Lower lobe of right lung (tissue), 2 donors: ENCODE measurements at places on chromosomes 6 and 20.

GRCh38 chr6:167398214-167399050 lies 73.5 kb downstream of the TTLL2 start:
- H3K27ac ChIP-seq, result no peak overlapping the region
- H3K36me3 ChIP-seq, result no peaks in the 10 kb centered on the region
- H3K4me3 ChIP-seq, result no peak overlapping the region
- DNase-seq, result no peak

- H3K36me3 ChIP-seq, result peaks cover 28% of the 10 kb centered on the region
- peaks cover 49% of the 10 kb centered on the region for H3K4me1 ChIP-seq
- H3K4me3 ChIP-seq, result no peak overlapping the region
- no peaks in the 10 kb centered on the region for H3K27me3 ChIP-seq
- DNase-seq, result no peak
These were observed 12.4 kb downstream of the PKIG start for GRCh38 chr20:44594730-44595129.

DNA sequence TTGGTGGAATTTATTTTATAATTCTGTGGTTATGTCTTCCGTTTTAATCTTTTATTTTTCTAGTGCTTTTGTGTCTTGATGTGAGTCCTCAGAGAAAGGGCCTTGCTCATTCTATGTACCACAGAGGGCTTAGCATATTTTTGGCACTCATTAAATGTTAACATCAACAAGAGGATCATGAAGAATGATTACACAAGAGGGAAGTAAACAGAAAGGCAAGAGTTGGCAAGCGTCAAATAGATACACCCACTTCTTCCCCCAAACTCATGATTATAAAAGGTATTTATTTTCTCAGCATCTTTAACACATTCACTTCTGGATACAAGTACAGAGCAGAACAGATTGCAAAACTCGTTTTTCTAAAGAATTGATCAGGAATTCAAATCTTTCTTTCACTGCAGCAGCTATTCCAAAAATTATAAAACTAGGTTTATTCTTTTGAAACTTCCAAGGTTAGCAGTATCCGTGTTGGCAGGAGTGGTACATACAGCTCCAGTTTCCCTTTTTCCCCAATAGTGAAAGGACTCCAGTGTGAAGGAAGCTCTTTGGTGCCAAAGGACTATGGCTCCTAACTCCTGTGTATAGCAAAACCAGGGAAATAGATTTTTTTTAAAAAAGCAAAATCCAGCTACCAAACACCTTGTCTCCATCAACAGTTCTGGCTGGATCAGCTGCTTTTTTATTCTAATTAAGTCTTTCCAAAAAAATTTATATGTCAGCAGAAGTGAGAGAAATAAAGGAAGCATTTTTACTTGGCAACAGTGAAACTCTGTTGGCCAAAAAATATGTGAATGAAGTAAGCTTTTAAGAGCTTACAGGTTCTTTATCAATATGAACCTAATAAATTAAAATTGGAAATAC lies 221.9 kb downstream of the ADGRG6 start:
- peaks cover 17% of the 10 kb centered on the region for H3K4me1 ChIP-seq
- DNase-seq, result no peak
- no peaks in the 10 kb centered on the region for H3K36me3 ChIP-seq
- no peak overlapping the region for H3K4me3 ChIP-seq
- no peaks in the 10 kb centered on the region for H3K27me3 ChIP-seq

GRCh38 chr6:6633898-6634734 lies 45.6 kb downstream of the LY86 start:
- no peak for DNase-seq
- H3K27me3 ChIP-seq, result no peaks in the 10 kb centered on the region
- no peak overlapping the region for H3K4me3 ChIP-seq
- peaks cover 7% of the 10 kb centered on the region for H3K4me1 ChIP-seq
- no peak overlapping the region for H3K27ac ChIP-seq
- H3K36me3 ChIP-seq, result no peaks in the 10 kb centered on the region

DNA sequence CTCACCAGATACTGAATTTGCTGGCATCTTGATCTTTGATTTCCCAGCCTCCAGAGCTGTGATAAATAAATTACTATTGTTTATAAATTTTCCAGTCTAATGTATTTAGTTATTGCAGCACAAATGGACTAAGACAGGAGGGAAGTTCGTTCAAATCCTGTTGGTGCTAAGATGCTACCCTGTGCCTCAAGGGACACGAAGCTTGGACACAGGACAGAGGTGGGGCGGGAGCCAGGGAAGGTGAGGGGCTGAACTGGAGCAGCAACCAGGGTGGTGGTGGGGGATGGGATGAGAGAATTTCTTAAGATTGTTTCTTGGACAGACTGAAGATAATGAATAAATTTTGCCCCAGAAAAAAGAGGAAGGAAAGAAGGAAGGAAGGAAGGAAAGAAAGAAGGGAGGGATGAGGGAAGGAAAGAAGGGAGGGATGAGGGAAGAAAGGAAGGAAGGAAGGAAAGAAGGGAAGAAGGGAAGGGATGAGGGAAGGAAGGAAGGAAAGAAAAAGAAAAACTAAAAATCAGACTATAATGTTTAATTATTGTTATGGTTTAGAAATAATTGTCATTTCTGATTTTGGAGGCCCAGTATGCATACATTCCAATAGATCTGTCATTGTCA lies 127.2 kb downstream of the CDC5L start:
- H3K4me3 ChIP-seq, result no peak overlapping the region
- DNase-seq, result no peak
- no peak overlapping the region for H3K27ac ChIP-seq
- H3K27me3 ChIP-seq, result no peaks in the 10 kb centered on the region
- H3K4me1 ChIP-seq, result no peaks in the 10 kb centered on the region

DNA sequence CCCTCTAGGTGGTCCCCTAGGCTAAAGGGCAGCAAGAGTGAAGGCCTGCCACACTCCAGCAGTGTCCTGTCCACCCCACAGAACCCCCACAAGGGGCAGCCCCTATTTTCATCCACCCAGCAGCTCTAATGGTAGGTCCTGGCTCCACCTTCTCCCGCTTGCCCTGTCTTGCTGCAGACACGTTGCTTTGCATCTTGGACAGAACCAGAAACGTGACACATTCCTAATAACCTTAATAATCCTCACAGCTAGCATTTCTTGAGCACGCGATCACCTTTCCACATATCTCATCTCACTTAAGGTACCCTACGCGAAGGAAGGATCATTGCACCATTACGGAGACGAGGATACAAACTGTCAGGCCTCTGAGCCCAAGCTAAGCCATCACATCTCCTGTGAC lies 11.7 kb upstream of the SLC22A23 start:
- no peaks in the 10 kb centered on the region for H3K36me3 ChIP-seq
- H3K4me1 ChIP-seq, result no peaks in the 10 kb centered on the region
- no peak for DNase-seq
- no peaks in the 10 kb centered on the region for H3K27me3 ChIP-seq

GRCh38 chr6:107390685-107391435 lies 68.5 kb downstream of the PDSS2 start:
- no peak for DNase-seq
- H3K27me3 ChIP-seq, result no peaks in the 10 kb centered on the region
- no peaks in the 10 kb centered on the region for H3K36me3 ChIP-seq
- H3K4me3 ChIP-seq, result no peak overlapping the region
- H3K27ac ChIP-seq, result no peak overlapping the region

- no peaks in the 10 kb centered on the region for H3K36me3 ChIP-seq
- H3K27ac ChIP-seq, result no peak overlapping the region
- no peak overlapping the region for H3K4me3 ChIP-seq
- H3K27me3 ChIP-seq, result no peaks in the 10 kb centered on the region
These were observed 195.6 kb upstream of the CNR1 start for GRCh38 chr6:88361754-88362153.

- no peak overlapping the region for H3K4me3 ChIP-seq
- H3K27me3 ChIP-seq, result no peaks in the 10 kb centered on the region
- H3K4me1 ChIP-seq, result peaks cover 13% of the 10 kb centered on the region
- no peaks in the 10 kb centered on the region for H3K36me3 ChIP-seq
- no peak for DNase-seq
- H3K27ac ChIP-seq, result peak overlapping the region; percentile 56
These were observed 222.6 kb downstream of the BCAS1 start for GRCh38 chr20:53847837-53848170.

DNA sequence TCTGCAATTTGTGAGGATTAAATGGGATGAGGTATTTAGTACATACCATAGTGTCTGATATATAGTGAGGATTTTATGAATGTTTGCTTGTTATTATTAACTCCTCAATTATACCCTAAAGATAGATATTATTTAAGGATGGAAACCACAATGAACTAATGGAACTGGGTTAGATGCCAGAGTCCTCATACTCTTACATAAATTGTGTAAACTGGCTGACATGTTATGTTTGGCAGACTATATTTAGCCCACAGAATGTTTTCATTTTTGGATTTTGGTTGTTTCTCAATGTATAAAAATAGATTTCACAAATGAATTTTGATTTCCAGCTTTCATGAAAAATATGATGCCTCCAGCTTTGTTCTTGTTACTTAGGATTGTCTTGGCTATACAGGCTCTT lies 37.6 kb downstream of the HTR1B start:
- no peak overlapping the region for H3K27ac ChIP-seq
- H3K4me1 ChIP-seq, result no peaks in the 10 kb centered on the region
- no peaks in the 10 kb centered on the region for H3K36me3 ChIP-seq
- no peak for DNase-seq

- H3K36me3 ChIP-seq, result no peaks in the 10 kb centered on the region
- H3K4me3 ChIP-seq, result no peak overlapping the region
- no peak overlapping the region for H3K27ac ChIP-seq
- no peak for DNase-seq
- no peaks in the 10 kb centered on the region for H3K27me3 ChIP-seq
These were observed 224.5 kb downstream of the BCKDHB start for GRCh38 chr6:80330961-80331360.

DNA sequence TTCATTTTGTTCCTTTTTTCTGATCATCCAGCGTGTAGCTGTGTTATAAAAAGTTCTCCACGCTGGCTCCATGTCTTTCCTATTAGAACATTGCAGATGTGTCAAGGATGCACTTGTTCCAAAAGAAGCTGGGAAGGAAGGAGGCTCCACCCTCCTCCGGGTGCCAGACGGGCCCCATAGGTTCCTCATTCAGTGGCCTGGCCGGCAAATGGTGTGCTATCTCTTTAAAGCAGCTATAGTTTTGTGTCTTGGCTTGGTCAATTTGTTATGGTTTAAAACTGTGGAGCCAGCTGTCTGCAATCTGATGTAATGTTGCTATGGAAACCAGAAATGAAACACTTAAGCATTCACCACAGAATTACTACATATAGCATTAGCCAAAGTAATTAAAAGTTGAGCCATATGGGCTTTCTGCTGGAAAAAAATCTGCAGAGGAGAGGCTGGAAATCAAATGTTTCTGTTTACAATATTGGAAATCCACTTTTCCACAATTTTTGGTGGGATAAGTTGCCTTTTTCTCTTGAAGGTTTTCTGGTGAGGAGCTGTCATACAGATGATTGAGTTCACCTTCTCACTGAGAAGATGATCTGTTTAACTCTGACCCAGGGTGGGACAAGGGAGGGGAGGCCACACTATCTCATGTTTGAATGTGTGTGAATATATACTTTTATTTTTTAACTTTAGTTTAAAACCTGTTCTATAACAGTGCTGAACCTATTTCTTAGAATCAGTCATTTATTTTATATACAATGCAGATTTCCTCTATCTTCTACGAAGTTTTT lies 167.4 kb downstream of the SASH1 start:
- peak; percentile 75 for DNase-seq
- no peaks in the 10 kb centered on the region for H3K27me3 ChIP-seq
- H3K36me3 ChIP-seq, result peaks cover under 1% of the 10 kb centered on the region
- H3K27ac ChIP-seq, result peak overlapping the region; percentile 77
- peaks cover 34% of the 10 kb centered on the region for H3K4me1 ChIP-seq

GRCh38 chr6:95882371-95882770 lies 133.4 kb upstream of the FUT9 start:
- no peaks in the 10 kb centered on the region for H3K36me3 ChIP-seq
- DNase-seq, result no peak
- H3K27me3 ChIP-seq, result no peaks in the 10 kb centered on the region

GRCh38 chr6:45684476-45684875 lies 306.7 kb upstream of the SUPT3H start:
- no peak overlapping the region for H3K4me3 ChIP-seq
- H3K36me3 ChIP-seq, result no peaks in the 10 kb centered on the region
- no peak for DNase-seq

GRCh38 chr6:24646771-24647170 lies 780 bp upstream of the KIAA0319 start:
- H3K4me1 ChIP-seq, result no peaks in the 10 kb centered on the region
- H3K27ac ChIP-seq, result no peak overlapping the region
- H3K27me3 ChIP-seq, result peaks cover 26% of the 10 kb centered on the region
- H3K36me3 ChIP-seq, result peaks cover 22% of the 10 kb centered on the region

- H3K4me1 ChIP-seq, result peaks cover 42% of the 10 kb centered on the region
- H3K36me3 ChIP-seq, result no peaks in the 10 kb centered on the region
- peaks cover 5% of the 10 kb centered on the region for H3K27me3 ChIP-seq
- no peak overlapping the region for H3K27ac ChIP-seq
- no peak overlapping the region for H3K4me3 ChIP-seq
- DNase-seq, result no peak
These were observed 66.1 kb downstream of the FAM50B start for GRCh38 chr6:3915076-3915791.

DNA sequence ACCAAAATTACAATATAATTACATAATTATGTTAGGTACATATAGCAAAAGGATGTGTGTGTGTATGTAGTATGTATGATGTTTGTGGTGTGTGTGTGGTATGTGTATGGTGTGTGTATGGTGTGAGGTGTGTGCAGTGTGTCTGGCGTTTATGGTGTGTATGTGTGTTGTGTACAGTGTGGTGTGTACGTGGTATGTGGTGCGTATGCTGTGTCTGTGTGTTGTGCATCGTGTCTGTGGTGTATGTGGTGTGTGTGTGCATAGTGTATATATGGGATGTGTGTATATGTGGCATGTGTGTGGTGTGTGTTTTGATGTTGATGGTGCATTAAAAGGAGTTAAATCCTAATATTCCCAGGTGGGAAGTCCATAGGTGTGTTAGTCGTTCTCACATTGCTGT lies 62.8 kb downstream of the PLG start:
- H3K27me3 ChIP-seq, result peaks cover 9% of the 10 kb centered on the region
- no peaks in the 10 kb centered on the region for H3K36me3 ChIP-seq
- H3K27ac ChIP-seq, result no peak overlapping the region

GRCh38 chr20:10605547-10606195 lies 68.1 kb downstream of the JAG1 start:
- peaks cover 3% of the 10 kb centered on the region for H3K36me3 ChIP-seq
- no peak for DNase-seq
- peaks cover 4% of the 10 kb centered on the region for H3K4me1 ChIP-seq
- no peak overlapping the region for H3K4me3 ChIP-seq

- H3K4me3 ChIP-seq, result no peak overlapping the region
- H3K27ac ChIP-seq, result no peak overlapping the region
- H3K27me3 ChIP-seq, result no peaks in the 10 kb centered on the region
- no peaks in the 10 kb centered on the region for H3K36me3 ChIP-seq
- H3K4me1 ChIP-seq, result no peaks in the 10 kb centered on the region
These were observed 172.0 kb upstream of the NRSN1 start for GRCh38 chr6:23953976-23954375.
